CD4-positive, CD25-positive, alpha-beta regulatory T cell (primary cell): ENCODE measurements at places on chromosomes 13 and 19. TPM values are rescaled to one million over a fixed set of nuclear protein-coding genes. Genes with fewer than 3 reads are reported as not detected.

GRCh38 chr19:16297575-16298178 lies 26.9 kb upstream of the KLF2 start:
- no peaks in the 10 kb centered on the region for H3K4me1 ChIP-seq
- H3K27ac ChIP-seq: no peak overlapping the region
- H3K36me3 ChIP-seq: no peaks in the 10 kb centered on the region

DNA sequence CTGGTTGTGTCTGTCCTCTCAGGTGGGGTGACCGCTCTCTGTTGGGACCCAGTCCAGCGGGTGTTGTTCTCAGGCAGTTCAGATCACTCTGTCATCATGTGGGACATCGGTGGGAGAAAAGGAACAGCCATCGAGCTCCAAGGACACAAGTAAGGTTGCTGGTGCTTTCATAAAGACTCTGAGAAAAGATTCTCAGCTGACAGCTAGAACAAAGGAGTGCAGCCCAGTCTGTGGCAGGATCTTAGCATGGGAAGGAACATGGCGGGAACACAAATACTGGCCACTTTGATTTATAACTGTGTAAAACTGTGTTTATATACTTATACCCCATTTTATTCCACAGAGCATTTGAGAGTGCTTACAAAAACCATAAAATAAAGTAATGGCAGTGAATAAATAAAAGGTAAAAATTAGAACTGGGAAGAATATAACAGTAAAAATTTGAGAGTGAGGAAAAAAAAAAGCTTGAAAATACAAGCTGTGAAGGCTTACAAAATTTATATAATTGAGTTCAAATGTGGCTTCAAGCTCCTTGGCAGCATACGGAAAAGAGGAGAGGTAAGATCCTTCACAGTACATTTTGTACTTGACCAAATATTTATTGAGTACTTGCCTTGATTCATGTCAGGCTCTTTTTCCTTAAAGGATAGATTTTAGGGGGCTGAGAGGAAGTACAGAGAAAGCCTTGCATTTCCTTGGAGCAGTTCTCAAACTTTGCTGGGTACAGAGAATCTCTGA lies 64.8 kb downstream of the DHRS12 start:
- no peaks in the 10 kb centered on the region for H3K27me3 ChIP-seq
- H3K36me3 ChIP-seq: peaks cover 49% of the 10 kb centered on the region
- H3K27ac ChIP-seq: no peak overlapping the region
- H3K4me3 ChIP-seq: no peak overlapping the region
- H3K4me1 ChIP-seq: peaks cover 4% of the 10 kb centered on the region
- no peak for DNase-seq

- H3K27me3 ChIP-seq: peaks cover 1% of the 10 kb centered on the region
- H3K27ac ChIP-seq: no peak overlapping the region
- H3K36me3 ChIP-seq: no peaks in the 10 kb centered on the region
- no peak overlapping the region for H3K4me3 ChIP-seq
- DNase-seq: no peak
Measured at GRCh38 chr19:4279267-4279529, 132 bp downstream of the SHD start.

GRCh38 chr13:50016444-50016843 lies 1.2 kb downstream of the KCNRG start:
- no peaks in the 10 kb centered on the region for H3K27me3 ChIP-seq
- DNase-seq: no peak
- H3K4me3 ChIP-seq: no peak overlapping the region
- H3K36me3 ChIP-seq: peaks cover 51% of the 10 kb centered on the region

DNA sequence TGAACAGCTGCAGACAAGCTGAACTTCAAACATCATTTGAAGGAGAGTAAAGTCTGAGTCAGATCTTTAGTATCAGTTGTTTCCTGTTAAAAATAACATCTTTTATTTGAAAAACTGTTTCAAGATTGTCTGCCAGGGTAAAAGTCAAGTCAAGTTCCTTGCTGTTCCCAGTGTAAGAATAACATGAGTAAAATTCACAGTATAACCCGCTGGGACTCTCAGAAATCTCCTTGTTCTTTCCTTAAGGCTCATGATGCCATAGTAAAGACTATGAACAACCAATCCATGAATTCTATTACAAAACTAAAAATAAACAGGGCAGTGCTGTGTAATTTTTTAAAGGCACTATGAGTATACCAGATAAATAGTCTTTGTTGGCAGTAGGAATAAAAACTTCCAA lies 112.9 kb downstream of the IRS2 start:
- DNase-seq: no peak
- no peak overlapping the region for H3K27ac ChIP-seq
- H3K36me3 ChIP-seq: no peaks in the 10 kb centered on the region
- H3K4me3 ChIP-seq: no peak overlapping the region
- H3K27me3 ChIP-seq: peaks cover 2% of the 10 kb centered on the region

- H3K27me3 ChIP-seq: no peaks in the 10 kb centered on the region
- H3K4me1 ChIP-seq: no peaks in the 10 kb centered on the region
- H3K4me3 ChIP-seq: peak overlapping the region; percentile 57
- H3K36me3 ChIP-seq: no peaks in the 10 kb centered on the region
- DNase-seq: peak; percentile 13
Measured at GRCh38 chr19:20244356-20244755, 77.3 kb downstream of the ZNF486 start.

GRCh38 chr19:3508771-3509535 lies 2.8 kb downstream of the FZR1 start:
- no peak overlapping the region for H3K4me3 ChIP-seq
- no peaks in the 10 kb centered on the region for H3K27me3 ChIP-seq
- DNase-seq: no peak
- no peak overlapping the region for H3K27ac ChIP-seq

GRCh38 chr19:58558066-58558622 lies at the start of gene UBE2M:
Gene UBE2M, minus strand, starts transcription at chr19:58558611. Its CDS starts 230 bp downstream, at chr19:58558381.
- no peaks in the 10 kb centered on the region for H3K27me3 ChIP-seq
- DNase-seq: peak; percentile 68
- peaks cover 10% of the 10 kb centered on the region for H3K36me3 ChIP-seq
- peak within 1 kb of the TSS; percentile 93 for H3K27ac ChIP-seq

- peaks cover 81% of the 10 kb centered on the region for H3K36me3 ChIP-seq
- DNase-seq: no peak
- no peaks in the 10 kb centered on the region for H3K4me1 ChIP-seq
- no peaks in the 10 kb centered on the region for H3K27me3 ChIP-seq
- no peak overlapping the region for H3K4me3 ChIP-seq
Measured at GRCh38 chr19:9531933-9532332, 6.5 kb downstream of the ZNF426 start.

DNA sequence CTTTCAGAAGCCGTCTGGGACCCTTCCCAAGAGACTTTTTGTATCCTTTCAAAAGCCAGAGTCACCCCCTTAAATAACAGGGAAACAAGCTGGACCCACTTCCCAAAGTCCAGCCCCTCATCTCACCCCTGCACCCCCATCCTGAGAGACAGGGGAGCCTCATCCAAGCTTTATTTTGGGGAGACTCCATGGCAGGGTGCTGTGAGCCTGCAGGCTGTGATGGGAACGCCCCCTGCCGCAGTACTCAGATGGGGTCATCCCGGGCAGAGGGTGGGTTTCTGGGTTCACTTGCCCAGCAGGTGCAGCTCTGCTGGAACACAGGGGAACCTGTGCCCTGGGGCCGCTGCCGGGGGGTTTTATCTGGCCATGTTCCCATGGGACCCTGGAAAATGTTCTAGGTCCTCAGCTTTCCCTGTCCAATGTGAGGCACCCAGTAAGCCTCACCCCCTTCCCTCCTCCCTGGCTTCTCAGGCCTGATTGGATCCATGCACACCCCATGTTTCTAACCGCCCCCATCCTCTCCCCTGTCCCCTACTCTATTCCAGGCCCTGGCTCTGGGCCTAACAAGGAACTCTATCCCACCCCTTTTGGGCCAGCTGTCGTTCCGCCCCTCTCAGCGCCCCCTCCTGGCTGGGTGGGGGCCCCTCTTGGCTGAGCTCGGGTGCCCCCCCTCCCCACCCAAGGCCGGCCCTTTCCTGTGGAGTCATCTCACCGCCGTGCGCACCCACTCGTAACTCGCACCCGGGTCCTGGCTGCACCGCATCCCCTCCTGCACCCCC lies 1.0 kb downstream of the HIF3A start:
- no peaks in the 10 kb centered on the region for H3K36me3 ChIP-seq
- no peak overlapping the region for H3K27ac ChIP-seq
- H3K4me3 ChIP-seq: no peak overlapping the region
- no peaks in the 10 kb centered on the region for H3K4me1 ChIP-seq
- peaks cover 11% of the 10 kb centered on the region for H3K27me3 ChIP-seq

- no peaks in the 10 kb centered on the region for H3K4me1 ChIP-seq
- H3K27me3 ChIP-seq: no peaks in the 10 kb centered on the region
- H3K27ac ChIP-seq: no peak overlapping the region
- H3K36me3 ChIP-seq: no peaks in the 10 kb centered on the region
- no peak overlapping the region for H3K4me3 ChIP-seq
Measured at GRCh38 chr19:8680676-8681344, 17.8 kb downstream of the ACTL9 start.

DNA sequence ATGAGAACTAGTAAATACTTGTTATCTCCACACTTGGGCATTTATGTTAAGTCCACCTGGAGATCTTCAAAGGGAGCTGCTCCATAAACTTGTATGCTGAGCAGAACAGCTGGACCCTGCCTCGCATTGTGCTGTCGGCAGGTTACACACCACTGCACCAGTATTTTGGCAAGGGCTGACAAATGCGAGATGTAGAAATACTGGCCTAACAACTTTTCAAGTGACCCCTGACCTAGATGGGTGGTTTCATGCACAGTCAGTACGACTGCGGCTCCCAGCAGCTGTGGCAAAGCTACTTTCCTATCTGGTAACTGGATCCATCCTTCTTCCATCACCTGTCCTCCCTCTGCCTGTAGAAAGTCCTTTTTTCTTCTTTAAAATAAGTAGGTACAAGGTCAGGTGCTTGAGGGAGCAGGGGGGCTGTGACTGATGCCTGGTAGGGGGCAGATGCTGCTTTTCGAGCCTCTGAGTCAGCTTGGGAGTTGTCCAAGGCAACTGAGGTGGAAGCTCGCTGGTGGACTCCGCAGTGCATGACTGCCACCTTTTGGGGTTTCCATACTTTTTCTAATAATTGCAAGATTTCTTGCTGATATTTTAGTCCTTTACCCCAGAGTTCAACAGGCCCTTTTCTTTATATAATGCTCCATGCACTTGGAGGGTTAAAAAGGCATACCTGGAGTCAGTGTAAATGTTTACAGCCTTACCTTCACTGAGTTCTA lies 86.8 kb downstream of the SLC25A15 start:
- no peaks in the 10 kb centered on the region for H3K27me3 ChIP-seq
- peaks cover 53% of the 10 kb centered on the region for H3K36me3 ChIP-seq
- H3K4me3 ChIP-seq: no peak overlapping the region
- no peak overlapping the region for H3K27ac ChIP-seq
- no peaks in the 10 kb centered on the region for H3K4me1 ChIP-seq

DNA sequence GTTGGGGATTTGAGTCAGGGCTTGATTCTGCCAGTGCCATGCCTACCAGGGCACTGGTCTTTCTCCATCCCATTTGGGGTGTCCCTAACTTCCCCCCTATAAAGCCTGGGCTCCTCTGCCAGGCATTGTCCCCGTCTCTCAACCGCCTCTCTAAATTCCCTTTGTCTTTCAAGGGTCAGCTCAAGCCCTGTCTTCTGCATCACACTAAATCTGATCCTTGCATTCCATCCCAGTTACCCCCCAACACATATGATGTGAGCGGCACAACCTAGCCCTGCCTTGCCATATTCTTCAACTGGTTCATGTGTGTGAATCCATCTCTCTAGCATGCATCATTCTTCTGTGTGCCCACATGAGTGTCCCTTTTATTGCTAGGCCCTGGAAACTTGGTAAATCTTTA lies 480.9 kb downstream of the ZNF536 start:
- no peak overlapping the region for H3K27ac ChIP-seq
- H3K27me3 ChIP-seq: no peaks in the 10 kb centered on the region
- H3K4me3 ChIP-seq: no peak overlapping the region
- no peaks in the 10 kb centered on the region for H3K36me3 ChIP-seq
- no peaks in the 10 kb centered on the region for H3K4me1 ChIP-seq

DNA sequence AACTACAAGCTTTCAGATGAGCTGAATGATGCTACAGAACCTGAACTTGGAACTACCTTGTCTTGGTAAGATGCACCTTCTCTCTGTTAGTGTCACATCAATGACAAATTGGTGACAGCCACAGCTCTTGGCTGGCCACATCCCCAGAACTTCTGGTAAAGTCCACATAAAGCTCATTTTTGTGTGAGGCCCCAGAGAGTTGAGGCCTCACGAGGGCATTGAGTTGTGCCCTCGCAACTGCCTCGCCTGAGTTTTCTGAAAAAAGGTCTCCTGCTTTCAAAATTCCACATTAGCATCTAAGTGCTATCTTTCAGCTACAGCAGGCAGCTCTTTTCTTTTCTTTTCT lies 42.6 kb downstream of the MRPL57 start:
- no peak overlapping the region for H3K27ac ChIP-seq
- H3K4me1 ChIP-seq: peaks cover 12% of the 10 kb centered on the region
- no peaks in the 10 kb centered on the region for H3K27me3 ChIP-seq

DNA sequence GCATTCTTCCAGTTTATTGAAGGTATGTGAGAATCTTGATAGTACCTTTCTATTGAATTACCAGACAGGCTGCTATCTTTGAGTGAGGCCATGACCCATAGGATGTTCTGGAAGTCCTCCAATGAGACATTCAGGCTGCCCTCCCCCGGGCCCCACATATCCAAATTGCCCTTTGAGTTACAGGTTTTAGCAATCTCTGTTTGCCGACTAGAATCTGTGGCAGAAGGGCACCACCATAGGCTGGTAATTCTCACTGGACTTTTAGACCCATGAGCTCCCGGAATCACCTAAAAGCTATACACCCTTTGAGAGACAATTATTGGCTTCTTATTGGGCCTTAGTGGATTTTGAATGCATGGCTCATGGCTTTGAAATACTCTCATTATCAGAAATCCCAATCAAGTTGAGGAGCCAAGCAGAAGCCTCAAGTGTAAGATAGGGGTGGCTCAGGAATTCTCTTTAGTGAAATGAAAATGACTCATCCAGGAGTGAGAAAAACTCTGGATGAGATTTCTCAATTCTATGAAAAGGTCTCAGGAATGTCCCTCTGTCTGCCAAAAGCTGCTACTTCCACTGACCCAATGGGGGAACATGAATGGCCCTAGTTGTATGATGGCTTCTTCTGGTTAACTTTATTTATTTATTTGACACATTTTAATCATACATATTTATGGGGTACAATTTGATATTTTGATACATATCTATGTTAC lies 172.1 kb upstream of the CSNK1A1L start:
- no peak overlapping the region for H3K27ac ChIP-seq
- H3K4me1 ChIP-seq: no peaks in the 10 kb centered on the region
- DNase-seq: no peak
- no peak overlapping the region for H3K4me3 ChIP-seq
- H3K36me3 ChIP-seq: no peaks in the 10 kb centered on the region
- no peaks in the 10 kb centered on the region for H3K27me3 ChIP-seq

DNA sequence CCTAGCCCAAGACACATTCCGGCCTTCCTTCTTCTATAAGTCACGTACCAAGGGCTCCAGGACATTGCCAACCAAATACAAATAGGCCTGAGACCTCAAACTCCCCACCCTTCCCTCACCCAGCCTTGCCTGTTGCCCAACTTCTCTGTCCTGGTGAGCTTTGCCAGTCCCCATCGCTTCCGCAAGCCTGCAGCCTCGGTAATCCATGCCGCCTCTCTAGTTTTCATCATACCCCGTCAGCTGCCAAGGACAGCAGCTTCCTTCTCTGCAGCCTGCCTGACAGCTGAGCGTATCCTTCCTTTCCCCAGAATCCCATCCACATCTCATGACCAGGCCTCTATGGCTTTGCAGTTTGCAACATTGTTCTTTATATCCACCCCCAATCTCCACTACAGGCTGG lies 36.6 kb upstream of the POMP start:
- no peak overlapping the region for H3K27ac ChIP-seq
- H3K4me1 ChIP-seq: no peaks in the 10 kb centered on the region
- no peaks in the 10 kb centered on the region for H3K27me3 ChIP-seq
- no peaks in the 10 kb centered on the region for H3K36me3 ChIP-seq
- no peak overlapping the region for H3K4me3 ChIP-seq

- DNase-seq: no peak
- H3K36me3 ChIP-seq: no peaks in the 10 kb centered on the region
- no peaks in the 10 kb centered on the region for H3K4me1 ChIP-seq
- H3K27ac ChIP-seq: no peak overlapping the region
Measured at GRCh38 chr19:15928321-15928720, 6.0 kb downstream of the CYP4F11 start.

Gene RNF17
- total RNA-seq: not detected

Gene KLK4
- total RNA-seq: not detected

Gene OR7G1
- not detected for total RNA-seq
